ENCODE measurements at places on chromosomes 3 and 15.

DNA sequence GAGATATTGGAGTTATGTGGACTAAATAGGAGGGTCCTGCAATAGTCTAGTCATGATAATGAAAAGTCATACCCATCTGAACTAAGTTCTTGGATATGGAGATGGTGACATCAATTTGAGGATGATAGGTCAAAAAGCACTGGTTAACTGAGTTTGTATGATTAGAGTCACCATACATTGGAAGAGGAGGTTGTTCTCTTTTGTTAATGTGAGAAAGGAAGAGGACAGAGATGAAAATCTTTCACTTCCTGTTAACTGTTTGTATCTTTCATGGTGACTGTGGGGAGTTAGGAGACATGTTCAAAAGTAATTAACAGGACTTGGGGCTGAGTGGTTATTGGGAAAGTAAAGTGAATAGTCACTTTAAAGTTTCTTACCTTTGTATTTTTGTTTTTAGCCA, 11.1 kb downstream of the TMEM62 start:
- DNase-seq, result no peak

DNA sequence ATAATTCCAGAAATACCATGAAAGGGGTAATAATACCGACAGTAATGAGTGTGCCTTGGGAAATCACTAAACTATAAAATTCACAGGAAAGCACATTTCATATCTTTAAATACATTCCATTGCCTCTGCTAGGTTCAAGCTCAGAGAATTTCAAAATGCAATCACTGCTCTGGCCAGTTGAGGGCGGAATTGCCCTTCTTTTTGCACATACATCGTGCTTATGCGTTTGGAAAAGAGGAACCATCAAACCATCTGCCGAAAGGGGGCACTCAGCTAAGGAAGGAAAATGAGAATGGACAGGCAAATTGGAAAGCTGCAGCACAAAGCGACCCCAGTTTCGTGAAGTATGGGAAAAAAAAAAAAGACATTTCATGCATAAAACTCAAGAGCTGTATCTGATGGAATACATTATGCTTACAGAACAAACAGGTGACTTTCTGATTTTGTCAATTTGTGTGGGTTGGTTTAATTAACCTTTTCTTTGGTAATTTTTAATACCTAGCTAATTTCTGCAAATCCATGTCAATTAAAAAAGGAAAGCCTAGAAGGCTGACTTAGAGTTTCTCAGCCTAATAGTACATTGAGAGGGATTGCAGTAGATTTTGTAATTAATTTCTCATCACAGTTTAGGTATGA, 61.4 kb downstream of the TUSC7 start:
- DNase-seq, result peak; percentile 64

- DNase-seq, result no peak
Observed at GRCh38 chr3:112481302-112481721, 18.0 kb downstream of the BTLA start.

- DNase-seq, result peak; percentile 48
Observed at GRCh38 chr3:184289426-184289938, 9.6 kb upstream of the PSMD2 start.

- no peak for DNase-seq
Observed at GRCh38 chr3:127037021-127037400, 54.1 kb downstream of the PLXNA1 start.

DNA sequence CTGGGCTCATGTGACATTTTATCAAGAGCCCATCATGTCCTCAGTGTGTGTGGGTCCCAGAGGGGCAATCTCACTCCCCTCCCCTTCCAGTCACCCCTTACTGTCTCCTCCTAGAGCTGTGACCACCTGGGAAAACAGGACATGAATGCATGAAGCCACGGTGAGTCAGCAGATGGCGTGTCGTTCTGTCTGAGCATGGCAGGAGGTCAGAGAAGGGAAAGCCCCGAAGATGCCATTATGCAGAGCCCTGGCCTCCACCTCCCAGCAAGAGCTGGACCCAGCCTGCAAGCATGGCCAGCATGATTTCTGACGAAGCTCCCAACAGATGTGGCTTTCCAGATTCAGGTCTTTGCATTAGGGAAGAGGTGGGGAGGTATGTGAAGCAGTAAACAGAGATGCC, 118.5 kb downstream of the TLE3 start:
- peak; percentile 45 for DNase-seq

GRCh38 chr15:67199881-67200763, 54.3 kb downstream of the AAGAB start:
- DNase-seq, result no peak

DNA sequence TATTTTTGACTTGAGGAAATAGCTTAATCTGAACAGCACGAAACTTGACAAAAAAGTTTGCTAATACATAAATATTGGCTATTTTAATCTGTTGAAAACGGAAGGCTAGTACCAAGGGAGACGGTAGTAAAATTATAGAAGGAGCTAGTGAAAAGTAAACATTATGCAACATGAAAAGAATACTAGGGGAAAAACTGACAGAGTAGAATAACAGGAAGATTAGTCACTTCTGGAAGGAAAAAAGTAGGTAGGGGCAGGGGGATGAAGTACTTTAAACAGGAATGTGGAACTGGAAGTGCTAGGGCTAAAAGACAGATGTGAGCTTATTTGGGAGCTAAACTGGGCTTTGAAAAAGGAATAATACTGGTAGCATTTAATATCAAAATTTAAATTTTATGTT, 60.1 kb downstream of the MBNL1 start:
- peak; percentile 88 for DNase-seq

DNA sequence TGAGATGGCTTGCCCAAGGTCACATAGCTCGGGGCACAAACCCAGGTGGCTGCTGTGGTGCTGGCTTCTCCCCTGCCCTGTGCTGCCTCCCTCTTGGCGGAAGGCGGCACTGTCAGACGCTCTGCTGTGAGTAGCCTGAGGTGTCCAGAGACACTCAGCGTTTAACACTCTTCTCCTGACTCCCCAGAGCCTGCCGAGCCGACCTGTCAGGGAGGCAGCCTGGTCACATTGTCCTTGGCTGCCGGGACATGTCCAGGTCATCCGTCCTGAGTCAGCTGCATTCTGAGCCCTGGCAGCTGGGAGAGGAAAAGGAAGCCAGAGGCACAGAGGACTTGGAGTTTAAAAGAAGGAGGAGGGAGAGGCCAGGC, 4.7 kb downstream of the LMAN1L start:
- peak; percentile 73 for DNase-seq

- DNase-seq, result no peak
Observed at GRCh38 chr3:48966876-48967361, 23.1 kb upstream of the P4HTM start.

DNA sequence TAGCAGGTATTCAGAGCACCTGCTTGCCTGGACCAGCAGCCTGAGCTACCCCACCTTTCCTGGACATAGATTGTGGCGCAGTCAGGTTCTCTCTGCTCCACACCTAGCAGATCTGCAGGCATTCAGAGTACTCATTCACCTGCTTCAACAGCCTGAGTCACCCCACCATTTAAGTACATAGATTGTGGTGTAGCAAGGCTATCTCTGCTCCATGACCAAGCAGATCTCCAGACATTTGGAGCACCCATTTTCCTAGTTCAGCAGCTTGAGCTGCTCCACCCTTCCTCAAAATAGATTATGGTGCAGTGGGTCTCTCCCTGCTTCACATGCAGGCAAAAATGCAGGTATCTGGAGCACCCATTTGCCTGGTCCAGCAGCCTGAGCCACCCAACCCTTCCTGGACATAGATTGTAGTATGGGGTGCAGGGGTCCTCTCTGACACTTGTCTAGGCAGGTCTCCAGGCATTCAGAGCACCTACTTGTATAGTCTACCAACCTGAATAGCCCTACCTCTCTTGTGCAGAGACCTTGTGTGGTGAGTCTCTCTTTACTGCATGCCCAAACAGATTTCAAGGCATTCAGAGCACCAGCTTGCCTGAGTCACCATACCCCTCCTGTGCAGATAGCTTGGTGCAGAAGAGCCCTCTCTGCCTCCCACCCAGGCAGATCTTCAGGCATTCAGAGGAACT, 466.0 kb upstream of the THBS1 start:
- no peak for DNase-seq

GRCh38 chr15:76994971-76995945, at the start of gene PSTPIP1:
Gene PSTPIP1 (plus strand): TSS chr15:76995126. CDS start chr15:76995574, 448 bp downstream.
- DNase-seq, result no peak

DNA sequence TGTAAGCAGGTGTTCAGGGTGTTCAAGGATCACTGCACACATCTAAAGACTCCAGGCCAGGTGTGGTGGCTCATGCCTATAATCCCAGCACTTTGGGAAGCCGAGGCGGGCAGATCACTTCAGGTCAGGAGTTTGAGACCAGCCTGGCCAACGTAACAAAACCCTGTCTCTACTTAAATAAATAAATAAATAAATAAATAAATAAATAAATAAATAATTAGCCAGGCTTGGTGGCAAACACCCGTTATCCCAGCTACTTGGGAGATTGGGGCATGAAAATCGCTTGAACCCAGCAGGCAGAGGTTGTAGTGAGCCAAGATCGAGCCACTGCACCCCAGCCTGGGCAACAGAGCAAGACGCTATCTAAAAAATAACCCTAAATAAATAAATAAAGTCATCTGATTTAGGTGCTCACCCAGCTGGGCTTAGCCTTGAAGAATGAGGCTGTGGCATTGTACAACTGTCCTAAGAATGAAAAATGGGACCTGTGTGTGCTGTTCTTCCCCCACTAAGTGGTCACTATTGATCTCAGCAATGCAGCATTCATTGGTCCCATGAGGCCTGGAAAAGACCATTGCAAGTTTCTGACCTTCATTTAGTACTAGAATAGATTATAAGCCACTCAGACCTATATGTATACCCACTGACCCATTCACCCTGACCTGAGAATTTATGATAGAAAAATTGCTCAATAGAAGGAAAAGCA, 82.8 kb upstream of the ABHD17C start:
- no peak for DNase-seq

- no peak for DNase-seq
Observed at GRCh38 chr15:75831806-75832102, 11.5 kb upstream of the UBE2Q2 start.

GRCh38 chr15:69934607-69935006, 163.1 kb downstream of the TLE3 start:
- DNase-seq, result no peak

- no peak for DNase-seq
Observed at GRCh38 chr15:66692808-66693596, 9.0 kb upstream of the SMAD6 start.

DNA sequence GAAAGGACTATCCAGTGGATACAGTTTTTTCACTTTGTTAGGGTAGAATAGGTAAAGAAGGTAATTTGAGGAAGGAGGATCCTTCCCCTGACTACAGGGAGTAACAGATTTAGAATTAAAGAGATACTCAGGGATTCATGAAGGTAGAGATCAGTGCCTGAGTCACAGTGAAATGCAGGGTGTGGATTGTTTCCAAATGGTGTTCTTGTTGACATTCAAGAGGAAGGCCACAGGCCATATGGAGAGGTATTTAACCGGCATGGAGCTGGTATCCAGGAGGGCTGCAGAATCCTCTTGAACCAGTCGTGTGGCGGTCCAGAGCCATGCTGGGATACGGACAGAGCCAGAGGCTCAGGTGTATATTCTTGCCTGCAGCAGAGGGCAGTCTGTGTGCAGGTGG, 28.2 kb downstream of the GYG1 start:
- DNase-seq, result no peak

DNA sequence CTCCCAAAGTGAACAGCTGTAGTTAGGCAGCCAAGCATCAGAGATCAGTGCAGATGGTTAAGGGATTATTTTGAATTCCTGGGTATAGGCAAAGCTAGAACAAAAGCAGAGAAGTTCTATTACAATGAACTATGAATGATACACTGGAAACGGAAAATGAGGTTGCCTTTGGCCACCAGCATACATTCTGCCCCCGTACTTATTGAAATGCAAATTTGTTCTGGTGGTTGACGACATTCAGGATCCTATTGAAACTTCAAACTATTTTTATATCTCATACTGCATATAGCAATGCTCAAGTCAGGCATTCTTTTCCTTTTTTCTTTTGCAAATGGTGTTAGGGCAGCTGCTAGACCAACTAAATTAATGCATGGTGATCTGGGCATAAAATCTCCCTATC, 61.7 kb downstream of the SLC12A1 start:
- no peak for DNase-seq

- no peak for DNase-seq
Observed at GRCh38 chr3:141403576-141403975, 35.3 kb downstream of the ZBTB38 start.

DNA sequence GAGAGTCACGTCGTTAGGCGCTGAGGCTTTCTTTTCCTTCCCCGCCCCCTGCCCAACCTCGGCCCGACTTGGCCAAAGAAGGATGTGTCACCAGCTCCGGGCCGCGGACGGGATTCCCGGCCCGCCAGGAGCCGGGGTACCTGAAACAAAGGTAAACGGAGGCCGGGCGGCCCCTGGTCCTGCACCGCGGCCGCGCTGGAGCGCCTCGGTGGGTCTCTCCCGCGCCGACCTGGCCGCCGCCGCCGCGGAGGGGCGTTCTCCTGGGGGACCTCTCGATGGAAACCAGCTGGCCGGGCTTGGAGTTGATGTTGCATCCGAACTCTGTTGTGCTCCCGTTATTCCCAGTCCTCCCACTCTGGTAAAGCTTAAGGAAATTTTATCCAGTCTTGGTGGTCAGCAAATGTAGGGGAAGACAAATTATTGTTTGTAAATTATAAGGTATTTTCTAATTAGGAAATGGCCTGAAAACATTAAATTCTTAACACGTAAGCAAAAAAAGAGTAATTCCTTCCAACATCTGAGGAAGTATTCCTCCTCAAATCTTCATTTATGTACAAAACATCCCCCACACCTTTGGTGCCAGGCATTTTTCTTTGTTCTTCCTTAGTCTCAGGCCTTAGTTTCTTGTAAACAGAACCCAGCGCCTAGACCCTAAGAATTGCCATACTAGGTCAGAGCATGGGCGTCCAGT, 888 bp downstream of the PPP2R3A start:
- DNase-seq, result peak; percentile 19

- DNase-seq, result no peak
Observed at GRCh38 chr3:172680684-172681083, 30.2 kb downstream of the NCEH1 start.

DNA sequence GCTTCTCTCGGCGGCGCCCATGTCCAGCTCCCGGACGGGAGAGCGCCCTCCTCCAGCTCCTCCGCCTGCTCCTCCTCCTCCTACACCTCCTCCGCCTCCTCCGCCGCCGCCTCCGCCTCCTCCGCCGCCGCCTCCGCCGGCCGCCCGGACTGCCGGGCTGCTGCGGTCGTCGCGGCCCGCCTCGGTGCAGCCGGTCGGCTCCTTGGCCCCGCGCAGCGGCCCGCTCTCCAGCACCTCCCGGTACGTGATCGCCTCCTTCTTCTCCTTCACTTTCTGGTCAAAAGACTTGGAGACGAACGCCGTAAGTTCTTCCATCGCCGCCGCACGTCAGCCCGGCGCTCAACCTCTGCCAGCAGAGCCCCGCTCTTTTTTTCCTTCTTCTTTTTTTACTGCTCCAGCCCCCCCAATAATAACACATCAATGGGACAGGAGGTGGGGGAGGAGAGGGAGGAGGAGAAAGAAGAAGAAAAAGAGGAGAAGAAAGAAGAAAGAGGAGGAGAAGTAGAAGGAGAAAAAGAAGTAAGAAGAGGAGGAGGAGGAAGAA, 438 bp downstream of the SHOX2 start:
- no peak for DNase-seq

DNA sequence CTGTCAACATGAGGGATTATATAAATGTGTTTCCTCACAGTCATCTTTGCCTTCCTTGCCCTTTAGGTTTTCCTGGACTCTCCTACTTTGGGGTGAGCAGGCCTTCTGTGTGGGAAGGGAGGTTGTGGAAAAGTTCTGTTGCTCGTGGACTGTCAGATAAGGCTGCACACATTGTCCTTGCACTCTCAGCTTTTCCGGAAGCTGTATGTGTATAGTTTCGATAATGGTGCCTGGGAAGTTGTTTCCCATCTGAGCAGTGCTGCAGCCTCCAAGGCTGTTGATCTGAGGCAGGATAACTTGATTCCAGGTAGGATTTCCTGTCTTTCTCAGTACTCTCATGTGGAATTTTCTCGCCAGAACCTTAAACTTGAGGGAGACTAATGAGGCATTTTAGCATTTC, 297.8 kb upstream of the AZI2 start:
- DNase-seq, result no peak

- DNase-seq, result peak; percentile 36
Observed at GRCh38 chr3:8964436-8965370, 1.4 kb upstream of the RAD18 start.
